ENCODE measurements at places on chromosomes 2 and 18.

DNA sequence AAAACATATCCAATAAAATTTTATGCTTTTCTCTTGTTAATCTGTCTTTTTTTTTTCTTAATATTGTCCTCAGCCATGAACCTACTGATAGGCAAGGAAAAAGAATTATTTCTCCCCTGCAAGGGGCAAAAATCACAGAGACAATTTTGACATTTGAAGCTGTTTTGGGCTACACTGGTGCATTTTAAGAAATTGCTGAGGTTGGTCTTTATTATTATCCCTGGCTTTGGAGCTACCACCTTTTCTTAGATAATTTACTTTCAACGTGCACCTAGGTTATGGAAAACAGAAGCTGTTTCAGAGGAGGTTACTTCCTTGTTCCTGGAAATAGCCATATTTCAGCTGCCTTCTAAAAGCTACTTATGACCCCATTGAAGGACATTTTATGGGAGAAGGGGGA is 195.5 kb upstream of the KYNU start:
- DNase-seq, result no peak

GRCh38 chr2:108927936-108928659 is 60.9 kb downstream of the EDAR start:
- DNase-seq, result peak; percentile 67

GRCh38 chr2:236165842-236166795 is 2.1 kb downstream of the GBX2 start:
- no peak for DNase-seq

- DNase-seq, result peak; percentile 56
Observed at GRCh38 chr2:156333951-156334495, 1.5 kb upstream of the NR4A2 start.

DNA sequence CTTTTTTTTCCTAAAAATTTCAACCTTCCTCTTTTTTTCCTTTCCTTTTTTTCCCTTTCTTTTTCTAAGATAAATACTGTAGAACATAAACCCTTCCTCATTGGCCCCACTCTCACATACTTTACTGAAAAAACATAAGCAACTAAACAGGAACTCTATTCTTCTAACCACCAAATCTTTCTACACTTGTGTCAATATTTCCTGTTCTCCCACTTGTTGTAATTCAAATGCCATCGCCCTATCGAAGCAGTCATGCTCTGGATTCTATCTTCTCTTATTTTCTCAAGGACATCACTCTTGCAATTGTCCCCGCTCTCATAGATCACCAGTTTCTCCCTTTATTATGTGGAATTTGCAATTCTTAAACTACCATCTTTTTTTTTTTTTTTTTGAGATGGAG is 20.2 kb upstream of the SSB start:
- no peak for DNase-seq

- no peak for DNase-seq
Observed at GRCh38 chr2:18630541-18630940, 41.2 kb upstream of the NT5C1B start.

DNA sequence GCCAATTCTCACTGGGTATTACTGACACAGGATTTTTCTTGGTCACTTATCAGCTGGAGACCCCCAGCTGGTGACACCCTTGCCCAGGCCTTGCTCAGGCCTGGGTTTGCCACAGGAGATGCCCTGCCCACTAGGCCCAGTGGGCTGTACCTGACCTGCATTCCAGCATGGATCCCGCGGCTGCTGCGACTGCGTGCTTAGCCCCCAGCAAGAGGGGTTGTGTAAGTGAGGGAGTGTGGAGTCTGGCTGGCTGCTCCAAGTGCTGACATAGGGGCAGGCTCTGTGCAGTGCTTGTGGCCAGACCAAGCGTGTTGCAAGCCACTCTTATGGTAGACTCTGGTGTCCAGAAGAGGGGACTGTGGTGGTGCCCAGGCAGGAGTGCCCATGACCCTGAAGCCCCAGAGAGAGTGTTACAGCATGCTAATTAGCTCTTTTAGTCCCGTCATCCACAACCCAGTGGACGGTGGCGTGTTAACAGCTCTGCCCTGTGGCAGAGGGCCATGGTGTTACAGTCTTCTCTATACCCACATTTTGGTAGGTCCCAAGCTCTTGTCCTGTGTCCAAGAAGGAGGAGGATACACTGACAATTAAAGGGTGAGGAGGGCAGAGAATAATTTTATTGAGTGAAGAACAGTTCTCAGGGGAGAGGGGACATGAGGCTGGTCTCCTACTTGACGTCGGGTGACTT is 491.7 kb upstream of the MEIS1 start:
- no peak for DNase-seq

- DNase-seq, result no peak
Observed at GRCh38 chr2:219426534-219427136, 8.0 kb upstream of the SPEG start.

- DNase-seq, result no peak
Observed at GRCh38 chr2:96856776-96857666, 795 bp downstream of the ANKRD39 start.

DNA sequence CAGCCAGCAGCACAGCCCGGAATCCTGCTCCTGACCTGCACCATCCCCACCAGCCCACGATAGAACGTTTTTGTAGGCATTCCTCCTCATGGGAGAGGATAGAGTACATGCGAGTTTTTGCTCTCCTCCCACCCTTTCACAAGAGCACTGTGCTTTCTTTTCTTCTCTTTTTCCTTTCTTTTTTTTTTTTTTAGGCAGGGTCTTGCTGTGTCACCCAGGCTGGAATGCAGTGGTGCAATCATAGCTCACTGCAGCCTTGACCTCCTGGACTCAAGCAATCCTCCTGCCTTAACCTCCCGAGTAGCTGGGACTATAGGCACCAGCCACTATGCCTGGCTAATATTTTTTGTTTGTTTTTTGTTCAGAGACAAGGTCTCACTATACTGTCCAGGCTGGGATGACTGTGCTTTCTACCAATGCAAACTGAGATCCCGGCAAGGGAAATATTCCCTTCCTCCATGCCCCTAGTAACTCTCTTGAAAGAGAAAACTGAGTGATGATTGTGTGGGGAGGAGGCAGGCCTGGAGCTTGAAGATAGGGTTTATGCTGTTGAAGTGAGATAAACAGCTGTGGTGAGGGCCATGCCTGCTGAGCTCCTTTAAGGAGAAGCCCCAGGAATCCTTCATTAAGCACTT is 82.6 kb upstream of the TXNDC2 start:
- no peak for DNase-seq

DNA sequence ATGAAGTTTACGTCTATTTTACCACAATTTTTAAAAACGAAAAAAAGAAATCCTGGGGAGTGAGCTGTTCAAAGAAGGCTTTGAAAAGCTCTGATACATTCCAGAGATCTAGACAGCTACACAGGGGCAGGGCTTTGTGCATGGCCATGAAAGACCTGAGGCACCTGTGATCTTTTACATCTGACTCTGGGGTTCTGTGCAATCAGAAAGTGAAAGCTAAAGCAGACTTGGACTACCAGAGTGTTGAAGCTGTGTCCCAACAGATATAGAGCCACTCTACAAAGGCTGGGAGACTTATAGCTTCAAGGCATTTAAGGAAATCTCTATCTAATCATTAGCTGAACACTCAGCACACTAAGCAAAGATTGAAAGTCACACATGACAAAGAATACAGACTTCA is 34.1 kb downstream of the PARD6G start:
- no peak for DNase-seq
